ENCODE measurements at places on chromosomes 1 and 21.

DNA sequence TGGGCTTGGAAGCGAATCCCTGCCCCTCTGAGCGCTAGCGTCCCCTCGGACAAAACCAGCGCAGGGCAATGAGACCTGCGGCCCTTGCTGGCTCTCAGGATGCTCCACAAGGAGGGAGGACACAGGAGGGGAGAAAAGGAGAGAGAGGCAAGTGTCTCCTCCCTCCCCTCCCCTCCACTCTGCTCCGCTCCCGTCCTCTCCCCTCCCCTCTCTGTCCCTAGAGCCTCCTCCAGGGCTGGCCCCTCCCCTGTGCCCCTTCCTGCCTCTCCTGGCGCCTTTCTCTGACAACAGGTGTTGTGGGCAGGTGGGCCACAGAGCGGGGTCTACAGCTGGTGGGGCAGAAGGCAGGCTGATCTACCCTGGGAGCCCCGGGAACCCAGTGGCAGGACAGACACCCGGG is 35.2 kb downstream of the TP73 start:
- DNase-seq, result no peak

DNA sequence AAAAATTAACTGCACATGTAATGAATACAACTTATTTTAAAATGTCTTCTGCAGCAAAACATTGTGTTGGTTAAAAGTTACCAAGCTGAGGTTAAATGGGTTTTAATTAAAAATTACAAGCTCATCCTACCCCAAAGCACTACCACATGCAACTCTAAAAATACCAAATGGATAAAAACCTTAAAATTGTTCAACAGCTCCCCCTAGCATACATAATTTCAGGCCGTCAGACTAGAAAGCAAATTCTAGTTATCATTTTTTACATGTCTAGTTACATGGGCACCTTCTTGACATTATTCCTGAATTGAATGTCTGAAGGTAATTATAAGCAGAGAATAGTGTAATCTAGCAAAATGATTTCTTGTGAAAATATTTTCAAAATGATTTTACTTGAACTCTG is 176.5 kb downstream of the C1orf21 start:
- no peak for DNase-seq

DNA sequence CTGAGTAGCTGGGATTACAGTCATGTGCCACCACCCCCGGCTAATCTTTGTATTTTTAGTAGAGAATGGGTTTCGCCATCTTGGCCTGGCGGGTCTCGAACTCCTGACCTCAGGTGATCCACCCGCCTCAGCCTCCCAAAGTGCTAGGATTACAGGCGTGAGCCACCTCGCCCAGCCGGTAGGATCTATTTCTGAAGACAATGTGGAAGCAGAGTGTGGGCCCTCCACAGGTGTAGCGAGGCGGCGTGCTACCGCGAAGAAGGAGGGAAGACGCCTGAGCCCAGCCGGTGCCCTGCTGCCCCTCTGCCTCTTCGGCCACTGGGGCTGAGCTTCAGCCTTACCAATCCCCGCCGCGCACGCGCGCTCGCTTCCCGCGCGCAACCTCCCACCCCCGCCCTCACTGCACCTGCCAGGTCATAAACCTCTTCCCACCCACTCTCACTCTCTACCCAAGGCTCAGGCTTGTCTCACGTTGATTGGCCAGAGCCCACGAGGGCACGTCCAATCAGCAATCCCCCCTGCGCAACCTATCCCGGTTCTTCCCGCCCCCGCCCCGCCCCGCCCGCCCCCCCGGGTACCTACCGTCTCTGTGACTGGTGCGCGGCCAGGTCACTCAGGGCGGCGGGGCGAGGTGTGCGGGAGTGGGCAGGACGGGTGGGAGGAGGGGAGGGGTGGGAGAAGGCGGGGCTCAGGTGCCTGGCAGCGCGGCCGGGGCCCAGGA is 409 bp upstream of the HOOK1 start:
- peak; percentile 73 for DNase-seq

DNA sequence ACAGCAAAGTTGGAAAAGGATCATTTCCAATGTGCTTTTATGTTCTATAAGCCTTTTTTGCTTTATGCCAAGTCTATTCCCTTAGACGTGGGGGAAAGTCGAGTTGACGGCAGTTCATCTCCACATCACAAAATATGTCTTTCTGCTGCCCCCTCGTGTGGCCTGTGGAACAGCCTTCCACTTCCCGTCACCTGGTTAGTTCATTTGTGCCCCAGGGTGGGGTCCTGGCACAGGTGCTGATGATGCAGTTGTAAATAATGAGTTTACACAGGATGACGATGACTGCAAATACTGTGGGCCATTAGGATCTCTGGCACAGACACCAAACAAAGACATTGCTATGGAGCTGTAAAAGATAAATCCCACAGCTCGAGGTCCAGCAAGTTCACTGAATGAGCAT is 10.0 kb upstream of the OTUD3 start:
- no peak for DNase-seq

GRCh38 chr1:156671804-156672203 is 5.4 kb downstream of the NES start:
- DNase-seq, result no peak

- DNase-seq, result no peak
These were observed 55.2 kb downstream of the SLC45A1 start for GRCh38 chr1:8373125-8373524.

DNA sequence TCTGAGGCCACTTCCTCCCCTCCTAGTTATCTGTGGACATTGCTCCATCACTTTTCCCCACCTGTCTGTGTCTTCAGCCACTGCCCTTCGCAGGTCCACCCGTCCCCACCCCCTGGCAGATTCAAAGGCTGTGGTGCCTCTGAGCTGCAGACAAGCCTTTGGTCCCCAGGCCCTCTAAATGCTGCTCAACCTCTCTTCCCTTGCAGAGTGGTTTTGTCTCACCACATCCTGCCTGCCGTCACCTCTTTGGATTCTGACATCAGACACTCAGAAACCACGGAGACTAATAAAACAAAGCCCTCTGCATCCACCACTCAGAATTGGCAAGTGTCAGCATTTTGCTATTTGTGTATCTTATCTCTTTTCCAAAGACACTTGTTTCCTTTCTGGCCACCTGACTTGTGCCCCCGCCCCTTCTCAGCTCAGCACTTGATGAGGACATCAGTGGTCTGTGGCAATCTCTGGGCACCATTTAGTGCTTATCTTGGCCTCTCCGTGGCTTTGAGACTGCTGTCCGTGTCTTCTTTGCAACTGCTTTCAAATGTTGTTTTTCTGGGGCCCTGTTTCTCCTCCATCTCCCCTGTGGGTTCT is 7.7 kb downstream of the CNIH3 start:
- DNase-seq, result peak; percentile 23

DNA sequence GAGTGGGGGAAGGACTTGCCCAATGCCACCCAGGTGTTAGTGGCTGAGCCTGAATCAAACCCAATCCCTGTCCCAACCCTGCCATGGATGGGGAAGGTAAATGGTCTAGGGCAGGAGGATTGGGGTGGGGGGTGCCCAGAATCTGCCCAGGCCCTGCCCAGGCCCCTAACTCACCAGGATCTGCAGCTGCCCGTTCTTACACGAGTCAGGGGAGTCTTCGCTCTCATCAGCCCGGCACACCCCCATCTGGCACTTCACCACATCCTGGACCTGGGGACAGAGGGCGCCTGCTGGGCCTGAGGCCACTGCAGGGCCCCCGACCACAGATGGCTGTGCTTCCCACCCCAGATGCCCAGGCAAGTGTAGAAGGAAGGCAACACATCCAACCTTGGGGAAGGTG is 28.5 kb upstream of the COL16A1 start:
- no peak for DNase-seq

- no peak for DNase-seq
These were observed 33.1 kb upstream of the SH3D21 start for GRCh38 chr1:36273024-36273423.

DNA sequence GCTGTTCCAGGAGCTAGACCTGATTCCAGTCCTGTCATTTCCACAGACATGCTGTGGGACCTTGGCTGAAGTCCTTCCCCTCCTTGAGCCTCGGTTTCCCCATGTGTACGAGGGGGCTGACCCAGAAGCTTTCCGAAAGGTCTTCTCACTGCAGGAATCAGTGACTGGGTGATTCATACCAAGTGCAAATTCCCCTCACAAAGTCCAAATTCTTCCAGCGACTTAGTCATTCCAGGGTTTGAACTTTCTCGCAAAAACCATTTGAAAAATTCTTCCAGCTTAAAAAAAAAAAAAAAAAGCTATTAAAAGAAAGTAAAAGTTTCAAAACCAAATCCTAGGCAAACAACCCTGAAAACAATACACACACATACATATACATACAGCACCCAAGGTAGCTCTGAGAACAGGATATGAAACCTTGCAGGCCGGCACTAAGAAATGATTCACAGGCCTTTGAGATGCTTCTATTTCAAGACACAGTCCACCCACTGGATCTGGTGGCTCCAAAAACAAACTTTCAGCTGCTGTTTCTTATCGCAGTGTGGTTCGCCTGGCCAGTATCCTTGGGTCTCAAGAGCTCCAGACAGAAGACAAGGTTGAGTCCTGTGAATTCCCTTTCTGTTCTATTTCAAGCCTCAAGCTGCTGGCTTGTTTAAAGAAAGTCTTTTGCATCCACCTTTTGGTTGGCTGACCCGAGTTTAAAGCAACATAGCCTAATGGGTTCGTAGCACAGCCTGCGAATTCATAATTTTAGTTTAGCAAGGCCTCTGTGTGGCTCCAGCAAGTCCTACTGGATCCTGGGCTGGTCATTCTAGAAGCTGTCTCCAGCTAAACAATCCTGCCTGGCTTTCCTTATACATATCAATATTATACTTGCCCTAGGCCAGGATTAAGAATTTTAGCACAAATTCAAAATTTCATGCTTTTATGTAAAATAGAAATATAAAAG is 18.0 kb upstream of the ID3 start:
- DNase-seq, result no peak

- no peak for DNase-seq
These were observed 55.5 kb downstream of the SIM2 start for GRCh38 chr21:36754241-36754898.

DNA sequence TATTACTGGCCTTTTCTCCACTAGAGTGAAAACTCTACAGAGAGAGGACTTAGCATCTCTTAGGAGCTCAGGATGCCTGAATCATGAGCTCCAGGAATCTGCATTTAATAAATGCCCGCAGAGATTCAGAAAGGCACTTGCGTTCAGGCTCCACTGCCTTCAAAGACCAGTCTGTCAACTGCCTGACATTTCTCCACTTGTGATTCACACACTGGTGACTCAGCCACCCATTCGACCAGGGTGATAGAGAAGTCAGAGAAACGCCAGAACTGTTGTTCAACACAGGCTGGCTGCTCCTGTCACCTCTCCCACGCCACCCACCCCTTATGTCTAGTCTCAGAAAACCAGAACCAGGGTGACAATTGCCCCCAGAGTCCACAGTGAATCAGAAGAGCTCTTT is 26.9 kb upstream of the LBR start:
- peak; percentile 25 for DNase-seq

GRCh38 chr1:62362926-62363325 is 43.7 kb upstream of the KANK4 start:
- no peak for DNase-seq

DNA sequence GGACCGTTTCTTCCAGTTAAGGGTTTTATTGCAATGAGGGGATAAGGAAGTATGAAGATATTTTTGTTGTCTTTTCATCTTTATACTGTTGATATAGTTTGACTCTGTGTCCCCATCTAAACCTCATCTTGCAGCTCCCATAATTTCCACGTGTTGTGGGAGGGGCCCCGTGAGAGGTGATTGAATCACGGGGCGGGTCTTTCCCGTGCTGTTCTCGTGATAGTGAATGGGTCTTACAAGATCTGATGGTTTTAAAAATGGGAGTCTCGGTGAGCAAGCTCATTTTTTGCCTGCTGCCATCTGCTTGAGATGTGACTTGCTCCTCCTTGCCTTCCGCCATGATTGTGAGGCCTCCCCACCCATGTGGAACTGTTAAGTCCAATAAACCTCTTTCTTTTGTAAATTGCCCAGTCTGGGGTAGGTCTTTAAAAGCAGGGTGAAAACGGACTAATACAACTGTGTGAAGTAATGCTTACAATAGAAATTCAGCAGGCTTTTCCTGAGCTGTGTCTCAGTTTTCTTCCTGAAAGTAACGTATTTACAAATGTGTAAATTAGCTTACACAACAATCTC is 377.3 kb downstream of the SIPA1L2 start:
- no peak for DNase-seq

DNA sequence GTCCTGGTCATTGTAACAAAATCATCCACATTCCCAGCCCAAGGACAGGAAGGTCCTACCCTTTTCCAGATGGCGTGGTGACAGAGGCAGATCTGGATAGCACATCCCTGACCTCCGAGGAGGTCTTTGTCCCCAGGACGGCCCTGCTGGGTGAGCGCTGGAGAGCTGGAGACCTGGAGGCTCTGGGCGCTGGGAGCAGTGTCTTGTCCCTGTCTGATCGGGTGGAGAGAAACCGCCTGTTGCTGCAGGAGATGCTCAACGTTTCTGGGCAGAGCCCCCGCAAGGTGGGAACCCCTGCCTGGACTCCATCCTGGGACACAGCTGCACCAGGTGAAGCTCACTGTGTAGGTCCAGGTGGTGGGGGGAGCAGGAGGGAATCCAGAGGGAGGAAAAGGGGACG is 4.1 kb downstream of the KIAA1614 start:
- no peak for DNase-seq

DNA sequence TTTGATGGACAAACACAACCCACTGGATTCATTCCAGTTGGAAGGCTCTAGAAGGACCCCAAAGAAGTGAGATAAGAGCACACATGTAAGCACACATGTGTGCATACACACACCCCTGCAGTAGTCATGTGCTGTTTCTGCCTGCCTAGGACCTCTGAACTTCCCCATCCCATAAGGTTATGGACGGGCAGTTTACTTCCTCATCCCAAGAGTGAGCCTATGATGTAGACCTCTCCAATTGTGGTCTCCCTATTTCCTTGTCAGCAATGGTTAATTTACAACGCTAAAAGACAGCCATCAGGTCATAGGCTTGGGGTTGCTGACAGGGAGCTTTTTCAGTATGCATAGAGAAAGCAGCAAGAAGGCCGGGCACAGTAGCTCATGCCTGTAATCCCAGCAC is 15.4 kb upstream of the ADAR start:
- no peak for DNase-seq

DNA sequence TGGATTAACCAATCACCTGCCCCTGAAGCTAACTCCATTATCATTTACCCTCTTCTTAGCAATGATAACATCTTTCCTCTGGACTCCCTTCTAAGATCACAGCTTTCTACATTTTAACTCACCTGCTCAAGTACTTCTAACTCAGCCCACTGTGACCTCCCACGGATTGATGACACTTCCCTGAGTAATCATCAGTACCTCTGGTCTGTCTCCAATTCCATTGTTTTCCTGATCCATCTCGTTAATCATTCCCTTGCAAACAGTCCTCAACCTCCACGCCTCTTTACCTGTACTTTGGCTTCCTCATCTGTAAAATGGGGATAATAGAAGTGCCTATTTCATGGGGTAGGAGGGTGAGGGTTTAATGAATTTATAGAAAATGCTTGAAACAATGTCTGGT is 195.3 kb upstream of the APP start:
- DNase-seq, result no peak

- DNase-seq, result no peak
These were observed 14.2 kb upstream of the KANK4 start for GRCh38 chr1:62333441-62333840.

DNA sequence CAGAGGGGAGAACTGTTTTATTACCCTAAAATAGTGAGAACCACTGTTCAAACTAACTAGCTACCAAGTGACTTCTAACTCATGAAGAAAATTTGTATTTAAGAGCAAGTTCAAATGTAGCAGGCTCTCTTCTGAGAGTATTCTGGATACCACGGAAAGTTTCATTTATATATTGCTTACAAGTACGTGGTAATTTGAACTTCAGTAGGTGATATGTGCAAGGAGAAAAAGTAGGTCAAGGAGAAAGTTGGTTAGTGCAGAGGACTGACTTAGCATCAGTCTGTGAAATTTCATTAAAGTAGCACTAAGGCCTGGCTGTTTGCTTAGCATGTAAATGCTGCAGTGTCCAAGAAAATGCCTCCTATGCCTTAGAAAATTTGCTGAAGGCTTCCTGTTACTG is 16.7 kb downstream of the SERPINC1 start:
- DNase-seq, result no peak

Data from activated CD8-positive, alpha-beta memory T cell treated with anti-CD3 and anti-CD28 coated beads for 1 hour (primary cell).